ENCODE measurements at places on chromosomes 13 and 19.
A peak's percentile ranks its signal among the peaks of the same experiment; 100 is the strongest.

GRCh38 chr13:37997641-37998040, 128.1 kb upstream of the TRPC4 start:
- DNase-seq, result no peak

DNA sequence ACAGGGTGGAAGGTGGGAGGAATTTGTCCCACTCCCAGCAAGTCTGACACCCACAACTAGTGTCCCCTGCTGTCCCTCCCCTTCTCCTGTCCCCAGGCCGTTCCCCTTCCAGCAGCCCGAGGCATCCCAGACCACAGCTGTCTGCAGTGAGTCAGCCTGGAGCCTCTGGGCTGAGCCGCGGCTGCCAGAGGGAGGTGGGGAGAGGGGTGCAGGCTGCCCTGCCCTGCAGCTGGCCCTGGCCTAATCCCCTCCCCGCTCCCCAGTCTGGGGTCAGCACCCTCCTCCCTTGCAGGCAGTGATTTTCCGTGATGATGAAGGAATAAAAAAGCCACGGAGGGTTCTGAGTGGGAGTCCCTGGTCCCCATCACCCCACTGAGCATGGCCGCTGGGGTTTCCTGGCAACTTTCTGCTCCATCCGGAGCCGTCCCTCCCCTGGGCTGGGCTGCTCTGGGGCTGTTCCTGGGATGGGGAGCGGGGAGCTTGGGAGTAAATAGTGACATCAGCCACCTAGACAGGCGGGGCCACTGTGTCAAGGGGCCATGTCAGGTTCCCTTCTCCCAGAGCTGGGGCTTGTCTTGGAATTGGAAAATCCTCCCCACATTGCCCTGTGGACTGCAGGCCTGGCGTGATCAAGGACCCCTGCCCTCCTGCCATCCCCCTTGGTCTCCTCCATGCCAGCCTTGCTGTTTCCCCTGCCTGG, 16.8 kb downstream of the SPC24 start:
- DNase-seq, result no peak

DNA sequence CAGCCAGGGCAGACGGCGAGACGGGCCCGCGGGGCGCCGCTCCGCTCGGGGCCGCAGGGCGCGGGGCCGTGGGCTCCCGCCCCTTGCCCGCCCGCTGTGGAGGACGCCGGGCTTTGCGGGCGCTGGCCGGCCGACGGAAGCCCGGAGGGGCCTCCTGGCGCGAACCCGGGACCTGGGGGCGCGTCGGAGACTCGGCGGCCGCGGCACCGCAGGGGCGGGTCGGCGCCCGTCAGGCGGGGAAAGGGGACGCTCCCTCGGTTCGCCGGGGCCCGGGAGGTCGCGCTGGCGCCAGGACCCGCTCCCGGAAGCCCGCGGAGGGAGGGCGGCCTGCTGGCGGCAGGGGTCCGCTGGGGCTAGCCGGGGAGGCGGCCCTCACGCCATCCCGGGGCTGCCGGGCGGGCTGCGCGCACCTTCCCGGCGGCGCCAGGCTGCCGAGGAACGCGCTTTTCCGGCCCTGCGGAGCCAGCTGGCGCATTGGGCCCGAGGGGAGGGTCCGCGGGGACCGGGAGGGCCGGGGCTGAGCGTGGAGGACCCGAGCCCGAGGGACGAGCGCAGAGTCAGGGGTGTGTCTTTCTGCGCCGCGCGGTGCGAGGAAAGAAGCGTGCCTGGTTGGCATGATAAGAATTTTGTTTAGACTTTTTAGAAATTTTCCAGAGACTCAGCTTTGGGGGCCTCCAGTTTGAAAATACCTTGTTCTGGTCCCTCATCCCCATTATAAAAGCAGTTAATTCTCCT, 511 bp downstream of the GARRE1 start:
- peak; percentile 3 for DNase-seq

- DNase-seq, result no peak
Observed at GRCh38 chr19:10111405-10111811, at the start of gene P2RY11. Gene P2RY11, plus strand, starts transcription at chr19:10111693. Its CDS starts 29 bp downstream, at chr19:10111722.

GRCh38 chr19:14072535-14073260, at the start of gene MISP3:
Gene MISP3, plus strand, starts transcription at chr19:14072786. Its CDS starts 524 bp downstream, at chr19:14073310.
- no peak for DNase-seq

DNA sequence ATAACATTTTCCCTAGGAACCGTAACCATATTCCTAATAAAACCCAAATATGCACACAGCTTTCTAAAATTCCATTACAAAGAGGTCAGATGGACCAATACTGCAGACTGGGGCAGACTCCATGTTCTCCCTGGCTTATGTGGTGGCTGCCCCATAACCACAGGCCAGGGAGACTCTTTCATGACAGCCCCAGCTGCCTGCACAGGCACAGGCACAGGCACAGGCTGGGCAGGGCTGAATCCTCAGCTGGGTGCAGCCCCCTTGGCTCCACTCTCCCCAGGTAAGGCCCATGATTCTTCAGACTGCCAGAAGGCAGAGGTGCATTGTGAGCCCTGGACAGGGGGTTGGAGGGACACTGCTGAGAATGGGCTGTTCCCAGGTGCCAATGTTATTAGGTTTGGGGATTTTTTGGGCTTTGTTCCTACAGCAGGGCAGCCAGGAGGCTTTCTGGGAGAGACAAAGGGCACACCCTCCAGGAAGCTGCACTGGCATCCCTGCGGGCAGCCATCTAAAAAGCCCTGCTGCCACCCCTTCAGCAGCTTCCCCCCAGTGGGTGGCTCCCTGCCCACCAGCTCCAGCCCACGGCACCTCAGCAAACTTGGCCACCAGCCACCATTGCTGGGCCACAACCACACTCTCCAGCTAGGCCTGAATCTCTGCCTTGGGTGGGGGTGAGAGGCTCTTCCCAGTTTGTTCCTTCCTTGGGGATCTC, 20.0 kb downstream of the DOCK9 start:
- no peak for DNase-seq

DNA sequence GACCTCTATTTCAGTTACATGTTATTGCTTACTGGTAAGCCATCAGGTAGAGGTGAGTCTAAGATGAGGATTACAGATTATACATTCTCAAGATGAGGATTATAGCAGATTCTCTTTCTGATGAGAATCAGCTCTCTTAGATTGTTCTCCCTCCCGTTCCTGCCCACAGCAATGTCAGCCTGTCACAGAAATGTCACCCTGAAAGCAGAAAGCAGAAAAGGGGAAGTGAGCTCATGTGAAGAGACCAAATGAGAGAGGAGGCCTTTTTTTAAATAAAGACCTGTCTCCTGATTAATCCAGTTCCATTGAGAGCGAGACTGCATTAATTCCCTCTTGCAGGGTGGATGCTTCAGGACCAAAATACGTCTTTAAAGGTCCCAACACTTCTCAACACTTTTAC, 445.6 kb downstream of the KCTD12 start:
- DNase-seq, result no peak

DNA sequence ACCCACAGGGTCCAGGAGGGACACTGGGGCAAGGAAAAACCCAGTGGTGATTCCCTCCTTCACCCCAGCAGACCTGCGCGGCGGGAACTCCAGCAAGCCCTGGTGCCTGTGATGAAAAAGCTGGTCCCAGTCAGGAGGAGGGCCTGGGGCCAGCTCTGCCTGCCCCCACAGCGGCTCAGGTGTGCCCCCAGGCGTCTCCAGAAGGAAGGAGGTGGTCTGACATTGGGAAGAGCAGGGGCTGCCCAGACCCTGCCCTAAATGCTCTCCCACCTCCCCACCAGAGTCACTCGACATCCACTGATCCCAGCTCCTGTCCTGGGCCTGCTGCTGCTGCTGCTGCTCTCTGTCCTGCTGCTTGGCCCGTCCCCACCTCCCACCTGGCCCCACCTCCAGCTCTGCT, 6.2 kb downstream of the PTH2 start:
- DNase-seq, result no peak

GRCh38 chr19:17778251-17778967, 16.5 kb upstream of the B3GNT3 start:
- peak; percentile 10 for DNase-seq

GRCh38 chr13:29947839-29948238, 97.4 kb upstream of the UBL3 start:
- no peak for DNase-seq

GRCh38 chr19:2227415-2228156, 8.5 kb downstream of the PLEKHJ1 start:
- no peak for DNase-seq

GRCh38 chr19:56917998-56918397, 77.5 kb upstream of the PEG3 start:
- no peak for DNase-seq
